ENCODE measurements at places on chromosomes 4 and X.

DNA sequence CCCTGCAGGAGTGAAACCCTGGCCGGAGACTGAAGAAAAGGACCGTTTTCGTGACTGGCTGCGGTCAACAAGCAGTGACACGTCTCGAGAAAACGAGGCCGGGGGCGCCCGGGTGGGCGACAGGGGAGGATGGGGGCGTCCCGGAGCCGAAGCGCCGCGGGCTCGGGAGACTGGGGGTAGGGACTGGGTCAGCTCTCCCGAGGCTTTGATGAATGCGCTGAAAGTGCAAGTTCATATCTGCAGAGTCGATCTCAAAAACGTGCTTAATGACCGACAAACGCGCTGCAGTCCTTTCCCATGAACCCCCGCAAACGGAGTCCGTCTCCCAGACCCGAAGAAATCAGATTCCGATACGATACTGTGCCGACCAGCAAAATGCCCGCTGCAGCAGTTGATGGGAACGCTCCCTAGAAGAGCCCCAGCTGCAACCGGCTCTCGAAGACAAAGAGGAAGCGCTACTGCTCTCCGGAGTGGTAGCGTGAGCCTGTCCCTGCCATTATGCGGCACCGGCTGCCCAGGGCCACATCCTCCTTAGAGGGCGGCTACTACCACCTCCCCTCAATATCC is 806 bp upstream of the CD99L2 start:
- DNase-seq: peak; percentile 31

- DNase-seq: no peak
Measured at GRCh38 chr4:146134761-146135445, 40.6 kb upstream of the LSM6 start.

DNA sequence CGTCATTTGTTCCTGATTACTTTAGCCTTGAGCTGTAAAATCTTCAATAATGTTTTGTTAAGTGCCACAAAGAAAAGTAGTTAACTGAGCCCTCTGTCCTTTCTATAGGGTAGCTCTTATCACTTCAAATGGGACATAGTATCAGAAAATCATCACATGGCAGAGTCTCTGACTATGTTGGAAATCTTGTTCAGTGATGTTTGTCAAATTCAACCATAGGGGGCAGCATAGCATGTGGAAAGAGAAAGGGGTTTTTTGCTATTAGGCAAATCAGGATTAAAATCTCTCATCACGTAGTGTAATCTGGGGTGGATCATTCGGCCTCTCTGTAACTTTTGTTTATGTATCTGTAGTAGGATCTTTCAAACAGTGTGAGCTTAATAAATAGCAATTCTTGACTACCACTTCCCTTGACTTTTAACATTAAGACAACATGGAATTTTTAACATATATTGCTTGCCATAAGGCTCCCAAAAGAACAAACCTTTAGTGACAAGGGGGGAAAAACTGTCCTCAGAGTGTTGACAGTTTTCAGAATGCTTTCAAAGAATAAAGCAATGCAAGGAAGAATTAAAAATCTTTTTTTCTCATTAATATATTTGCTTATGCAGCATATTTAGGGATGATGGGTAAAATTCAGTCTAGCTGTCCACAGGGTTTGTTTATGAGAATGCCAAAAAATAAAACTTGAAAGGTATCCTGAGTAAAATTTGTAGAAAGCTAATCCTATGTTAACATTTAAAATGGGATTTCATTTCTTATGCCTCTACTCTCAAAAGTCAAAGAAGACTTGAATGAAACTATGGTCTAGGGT is 127.2 kb downstream of the FBXW7 start:
- DNase-seq: peak; percentile 43

- DNase-seq: no peak
Measured at GRCh38 chrX:129585691-129586090, 45.6 kb downstream of the OCRL start.

DNA sequence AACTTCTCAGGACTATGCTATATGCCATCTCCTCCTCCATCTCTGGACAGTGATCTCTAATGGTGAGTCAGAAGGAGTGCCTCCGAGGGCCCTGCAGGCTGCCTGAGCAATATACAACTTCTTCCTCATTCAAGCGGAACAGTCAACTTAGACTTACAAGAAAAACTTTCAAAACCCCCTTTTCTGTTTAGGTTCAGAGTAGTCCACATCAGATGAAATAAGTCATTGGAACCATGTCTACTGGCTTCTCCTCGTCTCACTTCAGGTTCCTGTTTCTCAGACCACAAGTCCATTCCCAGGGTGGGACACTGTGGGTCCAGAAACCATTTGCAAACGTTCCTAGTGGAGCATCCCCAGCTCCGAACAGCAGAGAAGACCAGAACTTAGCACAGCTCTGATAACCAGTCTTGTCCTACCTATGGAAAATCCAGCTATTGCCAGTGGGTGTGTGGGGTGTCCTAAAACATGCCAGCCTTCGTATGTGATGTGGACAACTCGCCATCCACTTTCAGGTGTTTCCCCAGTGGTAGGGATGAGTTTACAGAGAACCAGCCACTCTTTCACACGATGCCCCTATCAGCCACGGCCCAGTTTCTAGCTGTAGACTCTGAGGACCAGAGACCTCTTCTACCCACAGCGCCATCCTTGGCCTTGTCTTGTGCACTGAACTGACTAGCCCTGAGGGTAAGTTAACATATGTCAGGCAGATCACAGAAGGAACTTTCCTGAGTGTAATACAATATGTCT is 32.7 kb upstream of the NKRF start:
- DNase-seq: no peak

DNA sequence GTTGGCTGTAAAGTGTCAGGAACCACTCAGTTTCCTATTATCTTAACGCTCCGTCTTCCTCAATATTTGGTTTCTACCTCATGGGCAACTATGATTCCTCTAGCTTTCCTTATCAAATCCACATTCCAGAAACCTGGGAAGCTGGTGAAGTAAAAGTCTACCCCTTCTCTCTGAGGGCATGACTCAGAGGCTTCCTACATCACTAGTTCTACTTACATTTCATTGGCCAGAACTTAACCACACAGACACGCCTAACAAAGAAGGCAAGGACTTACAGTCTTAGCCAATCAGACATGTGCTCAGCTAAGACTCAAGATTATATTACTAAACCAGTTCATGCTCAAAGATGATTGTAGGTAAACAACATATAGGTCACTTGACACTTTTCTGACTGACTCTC is 30.4 kb downstream of the COX7B2 start:
- DNase-seq: no peak

GRCh38 chrX:150362599-150363481 is at the start of gene MAMLD1:
TSS of gene MAMLD1 (plus strand) at chrX:150363317. CDS start at chrX:150445517, 82,200 bp downstream.
- peak; percentile 64 for DNase-seq

DNA sequence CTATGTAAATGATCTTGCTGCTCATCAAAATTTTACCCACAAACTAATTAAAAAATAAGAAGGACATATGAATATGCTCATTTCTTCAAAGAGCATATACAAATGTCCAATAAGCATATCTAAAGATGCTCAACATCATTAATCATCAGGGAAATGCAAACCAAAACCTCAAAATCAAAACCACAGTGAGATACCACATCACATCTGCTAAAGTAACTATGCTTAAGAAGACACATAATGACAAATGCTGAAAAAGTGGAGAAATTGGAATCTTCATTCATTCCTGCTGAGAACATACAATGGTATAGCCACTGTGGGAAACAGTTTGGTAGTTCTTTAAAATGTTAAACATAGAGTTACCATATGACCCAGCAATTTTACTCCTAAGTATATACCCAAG is 81.9 kb downstream of the AFF2 start:
- no peak for DNase-seq

DNA sequence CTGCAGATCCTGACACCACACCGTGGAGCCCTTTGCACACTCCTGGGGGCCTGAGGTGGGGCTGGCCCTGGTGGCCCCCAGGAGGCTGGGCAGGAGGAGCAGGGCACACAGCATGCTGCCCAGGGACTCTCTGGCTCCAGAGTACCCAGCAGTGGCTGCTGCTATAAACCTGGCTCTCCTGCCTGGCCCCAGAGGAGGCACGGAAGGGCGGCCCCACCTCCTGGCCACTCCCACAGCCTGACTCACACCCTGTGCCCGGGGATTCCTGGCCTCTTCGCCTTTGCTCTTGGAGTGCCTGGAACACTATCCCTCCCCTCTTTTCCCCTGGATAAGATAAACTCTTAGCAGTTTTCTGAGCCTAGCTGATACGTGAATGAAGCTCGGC is at the start of gene PSAPL1:
TSS of gene PSAPL1 (minus strand) at position 165 of the 385 bp plus-strand sequence. CDS start at position 114, 51 bp downstream.
- DNase-seq: no peak

DNA sequence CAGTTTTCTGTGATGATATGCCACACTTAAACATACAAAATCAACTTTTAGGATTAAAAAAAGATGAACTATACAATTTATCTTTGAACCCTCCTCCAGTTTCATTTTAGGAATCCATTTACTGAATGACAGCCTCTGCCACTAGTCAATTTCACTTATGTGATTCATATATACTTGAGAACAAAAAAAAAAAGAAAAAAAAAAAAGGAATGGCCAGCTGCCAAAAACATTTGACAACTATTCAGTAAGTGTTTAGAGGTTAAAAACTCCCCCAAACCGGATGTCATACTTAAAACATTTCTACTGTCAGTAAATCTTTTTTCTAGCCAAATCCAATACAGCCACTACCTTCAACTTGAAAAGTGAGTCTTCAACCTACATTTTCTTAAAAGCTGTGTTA is 266.7 kb upstream of the MAGEB2 start:
- DNase-seq: no peak

- DNase-seq: no peak
Measured at GRCh38 chr4:1794809-1795298, 1.8 kb downstream of the FGFR3 start.

- no peak for DNase-seq
Measured at GRCh38 chr4:140612357-140612756, 43.6 kb upstream of the UCP1 start.

GRCh38 chr4:10005632-10006031 is 15.7 kb downstream of the SLC2A9 start:
- DNase-seq: no peak

DNA sequence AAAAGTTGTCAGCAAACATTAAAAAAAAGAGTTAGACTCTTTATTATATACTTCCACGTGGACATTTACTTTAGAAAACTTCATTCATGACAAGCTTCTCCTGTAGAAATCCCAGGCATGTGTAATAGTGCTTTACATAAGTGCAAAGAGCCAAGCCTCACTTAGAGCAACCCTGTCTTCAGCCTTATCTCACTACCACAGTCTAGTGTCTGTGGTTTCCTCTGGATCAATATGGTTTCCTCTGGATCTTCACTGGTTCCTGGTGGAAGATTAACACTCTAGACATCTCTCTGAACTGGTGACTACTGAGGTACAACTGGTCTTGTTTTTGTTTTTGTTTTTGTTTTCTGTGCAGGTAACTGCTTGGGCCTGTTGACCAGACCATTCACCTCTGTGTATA is 18.4 kb upstream of the ARMCX5 start:
- no peak for DNase-seq
